ENCODE measurements at places on chromosomes 3 and 15.

- peak; percentile 41 for DNase-seq
Observed at GRCh38 chr3:190224863-190225692, 97.2 kb downstream of the CLDN1 start.

- DNase-seq: peak; percentile 90
Observed at GRCh38 chr15:39598958-39599845, 18.3 kb downstream of the THBS1 start.

DNA sequence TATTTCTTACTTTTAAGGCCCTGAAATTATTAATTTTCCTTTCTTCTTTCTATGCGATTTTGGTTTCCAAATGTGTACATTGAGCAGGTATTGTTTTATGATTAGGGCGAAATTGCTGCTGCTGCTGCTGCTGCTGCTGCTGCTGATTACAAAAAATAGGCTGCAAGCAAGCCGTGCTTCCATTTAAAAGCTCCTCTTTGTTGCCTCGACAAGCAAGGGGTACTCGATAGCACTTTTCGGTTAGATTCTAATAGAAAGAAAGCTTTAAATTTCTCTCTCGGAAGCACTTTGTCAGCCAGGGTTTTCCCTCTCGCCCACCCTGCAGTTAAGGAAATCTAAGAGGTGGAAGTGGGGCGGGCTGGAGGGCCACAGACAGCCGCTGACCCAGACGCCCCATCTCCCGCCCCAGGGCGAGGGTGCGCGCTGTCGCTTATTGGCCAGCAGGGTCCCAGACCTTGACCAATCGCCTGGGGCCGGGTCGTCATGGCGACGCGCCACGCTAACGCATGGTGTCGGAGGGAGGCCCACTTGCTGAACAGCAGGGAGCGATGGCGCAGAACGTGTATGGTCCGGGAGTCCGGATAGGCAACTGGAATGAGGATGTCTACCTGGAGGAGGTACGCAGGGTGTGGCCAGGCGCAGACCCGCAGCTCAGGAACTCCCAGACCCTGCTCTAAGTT, at the start of gene CFAP161:
CFAP161 (plus strand) TSS at position 489 of the 680 bp plus-strand sequence; CDS start at position 549, 60 bp downstream.
- peak; percentile 67 for DNase-seq

- no peak for DNase-seq
Observed at GRCh38 chr15:77836121-77836692, 203.5 kb upstream of the LINGO1 start.

DNA sequence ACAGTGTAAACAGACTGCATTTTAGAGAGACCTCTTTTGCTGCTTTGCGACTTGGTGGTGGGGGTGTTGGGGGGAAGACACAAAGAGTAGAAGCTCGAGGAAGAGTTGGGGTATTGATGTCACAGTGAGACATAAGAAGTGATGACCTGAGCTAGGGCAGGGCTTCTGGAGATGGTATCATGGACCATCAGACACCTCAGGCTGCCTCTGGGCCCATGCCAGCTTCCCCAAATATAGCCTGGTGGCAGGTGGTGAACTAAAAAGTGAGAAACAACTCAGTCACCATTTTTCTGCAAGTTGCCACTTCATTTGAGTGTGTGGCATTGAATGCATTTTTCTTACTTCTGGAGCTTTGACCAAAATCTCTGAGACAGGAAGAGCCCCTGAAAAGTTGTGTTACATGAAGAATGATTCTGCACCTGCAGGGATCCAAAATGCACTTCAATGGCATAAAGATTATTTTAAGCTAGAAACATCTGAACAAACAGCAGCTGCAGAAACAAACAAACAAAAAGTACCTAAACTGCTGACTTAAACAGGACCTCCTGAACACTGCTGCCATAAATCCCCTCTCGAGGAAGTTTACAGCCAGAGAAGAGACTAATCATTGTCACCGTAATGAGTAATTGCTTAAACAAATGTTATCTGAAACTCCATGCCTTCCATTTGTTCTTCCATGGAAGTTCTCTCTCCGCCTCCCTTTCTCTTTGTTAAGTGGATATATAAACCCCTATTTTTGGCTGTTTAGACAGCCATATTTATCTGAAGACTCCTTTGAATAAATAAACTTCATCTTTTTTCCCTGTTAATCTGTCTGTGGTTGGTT, 15.2 kb upstream of the XIRP1 start:
- no peak for DNase-seq

- DNase-seq: no peak
Observed at GRCh38 chr3:13135251-13135810, 62.1 kb upstream of the IQSEC1 start.

DNA sequence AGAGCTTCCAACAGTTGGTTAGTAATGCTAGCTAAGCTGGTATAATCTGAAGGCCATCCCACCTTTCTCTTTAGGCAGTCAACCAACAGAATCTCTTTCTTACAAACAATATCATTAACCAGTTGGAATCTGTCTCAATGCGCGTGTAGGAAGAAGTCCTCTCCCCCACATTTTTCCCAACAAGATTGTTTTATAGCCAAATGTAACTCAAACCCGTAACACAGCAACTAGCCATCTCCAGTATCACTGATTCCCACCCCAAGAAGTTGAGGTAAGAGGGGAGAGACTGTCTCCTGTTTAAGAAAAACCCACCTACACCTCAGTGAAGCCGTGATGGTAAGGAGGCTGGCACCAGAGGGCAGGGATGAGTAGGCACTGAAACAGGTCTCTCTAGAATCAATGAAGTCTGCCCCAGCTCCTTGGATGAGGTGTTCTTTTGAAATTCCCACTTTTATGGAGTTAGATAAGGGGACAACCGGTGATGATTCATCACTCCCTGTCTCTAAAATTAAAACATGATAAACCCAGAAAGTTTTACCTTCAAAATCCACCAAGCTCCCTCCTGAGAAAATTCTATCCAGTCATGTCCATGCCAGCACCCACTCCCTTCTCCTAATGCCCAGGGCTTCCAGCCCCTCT, 30.9 kb downstream of the CDC25A start:
- DNase-seq: no peak

GRCh38 chr15:25094519-25094918, 139.7 kb downstream of the SNRPN start:
- DNase-seq: no peak

- peak; percentile 24 for DNase-seq
Observed at GRCh38 chr15:52306270-52306669, 10.7 kb upstream of the MYO5C start.

- no peak for DNase-seq
Observed at GRCh38 chr3:13220991-13221390, 147.8 kb upstream of the IQSEC1 start.

- DNase-seq: no peak
Observed at GRCh38 chr15:46260937-46261336, 626.1 kb downstream of the SQOR start.

DNA sequence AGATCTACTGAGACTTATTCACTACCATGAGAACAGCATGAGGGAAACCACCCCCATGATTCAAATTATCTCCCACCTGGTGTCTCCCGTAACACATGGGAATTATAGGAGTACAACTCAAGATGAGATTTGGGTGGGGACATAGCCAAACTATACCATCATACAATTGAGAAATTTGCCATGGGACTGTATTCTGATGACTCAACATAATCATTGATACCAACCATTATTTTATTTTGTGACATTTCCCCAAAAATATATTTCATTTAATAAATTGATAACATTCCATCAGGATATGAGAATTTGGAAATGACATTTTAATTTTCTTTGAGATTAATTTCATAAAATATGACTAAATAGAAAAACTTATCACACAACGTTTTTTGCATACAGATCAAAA, 96.6 kb upstream of the MDFIC2 start:
- DNase-seq: no peak

- no peak for DNase-seq
Observed at GRCh38 chr3:176807938-176808337, 389.3 kb downstream of the TBL1XR1 start.

GRCh38 chr3:56988458-56989168, 71.9 kb upstream of the SPATA12 start:
- peak; percentile 73 for DNase-seq

DNA sequence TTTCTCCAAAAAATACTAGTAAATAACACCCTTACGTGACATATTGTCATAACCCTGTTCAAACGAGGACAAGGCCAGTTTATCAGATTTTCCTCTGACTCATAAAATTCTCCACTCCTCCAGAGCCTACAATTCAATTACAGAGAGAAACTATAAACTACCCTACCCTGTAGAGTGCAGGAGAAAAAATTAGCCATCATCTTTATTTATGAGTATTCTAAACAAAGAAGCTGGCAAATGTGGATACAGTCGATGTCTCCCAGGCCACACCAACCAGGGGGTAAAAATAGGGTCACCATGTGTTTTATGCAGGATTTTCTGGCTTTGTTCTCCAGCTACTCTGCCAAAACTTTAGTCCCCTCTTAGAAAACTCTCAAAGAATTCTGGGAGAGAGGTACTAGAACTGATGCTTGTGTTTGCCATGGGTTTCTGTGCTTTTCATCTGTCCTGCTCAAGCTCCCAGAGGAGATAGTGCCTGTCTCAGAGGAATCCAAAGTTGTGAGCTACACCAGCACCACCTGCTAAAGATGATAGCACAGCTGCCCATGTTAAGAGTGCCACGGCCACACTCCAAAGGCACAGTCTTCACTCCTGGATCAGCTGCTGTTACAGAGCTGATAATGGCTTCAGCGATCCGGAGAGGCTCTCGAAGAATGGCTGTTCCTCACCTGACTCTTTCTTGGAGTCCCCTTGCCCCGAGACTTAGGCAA, 150.2 kb downstream of the IMPG2 start:
- peak; percentile 14 for DNase-seq

- no peak for DNase-seq
Observed at GRCh38 chr15:42148808-42149492, 7.5 kb downstream of the PLA2G4F start.

GRCh38 chr3:162082516-162082915, 585.9 kb downstream of the OTOL1 start:
- no peak for DNase-seq

DNA sequence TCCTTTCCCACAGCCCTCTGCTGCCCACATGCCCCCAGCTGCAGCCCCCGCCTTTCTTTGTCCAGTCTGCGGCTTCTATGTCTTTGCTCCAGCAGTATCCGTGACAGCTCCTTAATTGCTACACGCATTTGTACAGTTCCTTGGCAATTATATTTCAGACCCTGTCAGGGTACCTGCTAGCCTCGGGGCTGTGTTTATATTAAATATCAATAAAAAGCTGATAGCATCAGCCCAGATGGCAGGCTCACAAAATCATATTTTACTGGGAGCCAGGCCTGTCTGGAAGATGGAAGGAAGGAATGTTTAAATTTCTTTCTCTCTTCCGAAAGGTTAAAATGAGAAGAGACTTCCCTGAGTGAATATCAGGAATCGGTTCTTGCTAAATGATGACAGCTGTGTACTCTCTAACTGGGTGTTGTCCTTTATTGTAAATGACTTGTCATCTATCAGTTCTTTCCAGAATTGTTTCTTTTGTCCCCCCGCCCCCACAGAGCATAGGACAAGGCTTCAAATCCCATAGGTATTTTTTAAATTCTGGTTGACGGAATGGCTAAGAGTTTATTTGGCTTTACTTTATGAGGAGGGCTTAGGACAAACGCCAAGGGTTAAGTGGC, 378.1 kb downstream of the LRTM1 start:
- DNase-seq: no peak

DNA sequence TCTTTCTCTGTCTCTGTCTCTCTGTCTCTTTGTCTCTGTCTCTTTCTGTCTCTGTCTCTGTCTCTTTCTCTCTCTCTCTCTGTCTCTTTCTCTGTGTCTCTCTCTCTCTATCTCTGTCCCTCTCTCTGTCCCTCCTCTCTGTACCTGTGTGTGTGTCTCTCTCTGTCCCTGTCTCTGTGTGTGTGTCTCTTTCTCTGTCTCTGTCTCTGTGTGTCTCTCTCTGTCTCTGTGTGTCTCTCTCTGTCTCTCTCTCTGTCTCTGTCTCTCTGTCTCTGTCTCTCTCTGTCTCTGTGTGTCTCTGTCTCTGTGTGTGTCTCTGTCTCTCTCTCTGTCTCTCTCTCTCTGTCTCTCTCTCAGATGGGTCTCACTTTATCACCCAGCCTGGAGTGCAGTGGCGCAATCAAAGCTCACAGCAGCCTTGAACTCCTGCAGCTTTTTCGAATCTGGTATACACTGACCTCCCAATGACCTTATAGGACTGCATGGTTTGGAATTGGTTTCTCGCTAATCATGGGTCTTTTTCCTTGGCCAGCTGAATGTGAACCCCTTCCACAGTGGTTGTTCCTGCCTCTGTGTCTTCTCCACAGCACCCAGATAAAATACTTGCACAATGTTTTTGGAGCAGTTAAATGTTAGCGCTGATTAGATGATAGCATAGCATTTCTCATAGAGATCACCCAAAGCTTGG, 102.6 kb upstream of the KLHL25 start:
- no peak for DNase-seq

- no peak for DNase-seq
Observed at GRCh38 chr3:45689787-45690145, 570 bp downstream of the SACM1L start.

DNA sequence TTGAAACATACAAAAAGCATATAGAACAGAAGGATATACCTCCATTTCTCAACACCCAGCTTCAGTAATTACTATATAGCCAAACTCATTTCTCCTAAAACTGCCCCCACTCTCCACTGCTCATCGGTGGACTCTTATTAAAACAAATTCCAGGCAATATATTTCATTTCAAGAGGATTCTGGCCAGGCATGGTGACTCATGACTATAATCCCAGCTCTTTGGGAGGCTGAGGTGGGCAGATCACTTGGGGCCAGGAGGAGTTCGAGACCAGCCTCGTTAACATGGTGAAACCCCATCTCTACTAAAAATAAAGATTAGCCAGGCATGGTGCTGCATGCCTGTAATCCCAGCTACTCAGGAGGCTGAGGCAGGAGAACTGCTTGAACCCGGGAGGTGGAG, 40.9 kb downstream of the SNX4 start:
- DNase-seq: no peak

GRCh38 chr3:151483488-151483887, 22.6 kb upstream of the IGSF10 start:
- no peak for DNase-seq

- DNase-seq: no peak
Observed at GRCh38 chr3:15403495-15403894, 23.8 kb downstream of the METTL6 start.

GRCh38 chr3:10600296-10600714, 94.9 kb upstream of the ATP2B2 start:
- DNase-seq: no peak

DNA sequence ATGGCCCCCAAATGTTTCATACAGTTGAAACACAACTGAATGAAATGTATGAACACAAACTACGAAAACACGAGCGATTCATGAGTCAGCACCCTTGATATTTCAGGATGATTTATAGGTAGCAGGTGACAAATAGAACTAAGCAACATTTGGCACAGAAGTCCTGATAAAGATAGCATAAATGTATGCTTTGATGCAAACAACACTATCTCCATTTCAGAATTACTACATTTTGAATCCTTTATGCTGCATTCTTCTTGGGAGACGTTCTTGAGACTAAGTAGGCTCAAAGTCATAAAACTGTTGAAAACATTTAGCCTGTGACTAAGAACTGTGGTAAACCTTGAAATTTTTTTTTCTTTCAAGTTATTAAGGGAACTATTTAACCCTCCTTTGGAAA, 200.3 kb upstream of the ICE2 start:
- DNase-seq: peak; percentile 71

- DNase-seq: peak; percentile 82
Observed at GRCh38 chr3:142087676-142088075, 61.7 kb downstream of the TFDP2 start.
